ENCODE measurements at places on chromosomes 1 and 21.
A peak's percentile ranks its signal among the peaks of the same experiment; 100 is the strongest.

DNA sequence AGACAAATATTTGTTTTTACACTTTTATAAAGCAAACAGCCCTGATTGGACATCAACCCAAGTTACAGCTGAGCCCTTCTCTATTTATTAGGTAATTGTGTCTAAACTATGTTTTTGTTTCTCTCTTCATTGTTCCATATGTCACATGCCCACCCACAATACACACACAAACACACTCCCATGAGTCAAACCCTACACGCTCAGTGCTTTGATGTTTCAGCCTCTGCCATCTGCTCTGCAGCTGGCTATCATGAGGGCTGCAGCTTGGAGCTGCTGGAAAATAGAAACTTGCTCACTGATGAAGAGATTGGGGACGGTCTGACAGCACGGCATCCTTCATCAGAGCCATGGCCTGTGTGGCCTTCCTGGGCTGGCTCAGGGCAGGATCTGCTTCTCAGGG lies 41.7 kb downstream of the PSMG1 start:
- DNase-seq: no peak

DNA sequence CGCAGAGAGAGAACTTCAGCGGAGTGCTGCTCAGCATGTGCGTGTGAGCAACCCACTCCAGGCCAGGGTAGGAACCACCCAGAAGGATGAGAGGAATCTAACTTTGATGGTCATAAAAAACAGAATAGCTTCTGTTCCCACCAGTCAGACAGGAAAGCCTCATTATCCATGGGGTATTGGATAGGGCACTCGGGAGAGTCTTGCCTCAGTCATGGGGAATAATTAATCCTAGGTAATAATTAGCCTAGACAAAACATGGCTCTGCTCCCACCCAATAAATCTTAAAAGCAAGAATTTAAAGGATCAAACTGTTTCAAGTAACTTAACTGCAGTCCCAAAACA lies 35.3 kb downstream of the LDLRAD1 start:
- no peak for DNase-seq

- DNase-seq: peak; percentile 15
Measured at GRCh38 chr1:165644064-165644735, 13.2 kb downstream of the MGST3 start.

GRCh38 chr1:230754796-230755195 lies 7.6 kb downstream of the CAPN9 start:
- no peak for DNase-seq

DNA sequence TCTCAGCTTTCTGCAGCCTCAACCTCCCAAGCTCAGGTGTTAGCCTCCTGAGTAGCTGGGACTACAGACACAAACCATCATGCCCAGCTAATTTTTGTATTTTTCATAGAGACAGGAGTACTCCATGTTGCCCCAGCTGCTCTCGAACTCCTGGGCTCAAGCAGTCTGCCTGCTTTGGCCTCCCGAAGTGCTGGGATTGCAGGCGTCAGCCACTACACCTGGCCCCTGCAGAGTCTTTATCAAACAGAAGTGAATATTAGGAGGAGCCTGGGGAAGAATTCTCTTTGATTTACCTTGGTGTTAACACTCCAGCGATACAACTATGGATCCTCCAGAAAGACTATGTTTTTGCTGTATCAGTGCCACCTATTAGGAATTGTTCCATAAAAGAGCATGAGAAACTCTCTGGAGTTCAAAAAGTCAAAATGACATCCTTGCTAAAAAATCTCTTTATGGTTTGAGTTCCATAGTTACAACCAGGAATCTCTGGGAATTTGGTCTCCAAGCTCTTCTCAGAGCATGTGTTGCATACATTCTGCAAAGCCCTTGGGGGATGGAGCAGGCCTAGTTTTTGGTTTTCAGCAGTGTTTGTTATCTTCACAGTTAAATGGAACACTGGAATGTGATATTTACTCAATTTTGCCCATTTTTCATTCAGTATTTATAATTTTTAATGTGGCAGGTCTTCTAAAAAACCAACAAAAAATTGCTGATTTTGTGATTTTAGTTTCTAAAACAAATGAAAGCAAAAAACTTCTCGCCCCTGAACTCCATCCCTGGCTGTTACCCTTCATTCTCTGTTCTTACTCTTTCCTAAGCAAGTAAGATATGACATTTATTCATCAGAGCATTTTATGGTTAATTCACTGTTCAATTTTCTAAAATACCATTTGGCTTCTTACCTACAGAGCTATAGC lies 77.3 kb downstream of the OLFML2B start:
- no peak for DNase-seq

GRCh38 chr1:248696774-248697173 lies 5.8 kb downstream of the OR14I1 start:
- no peak for DNase-seq

DNA sequence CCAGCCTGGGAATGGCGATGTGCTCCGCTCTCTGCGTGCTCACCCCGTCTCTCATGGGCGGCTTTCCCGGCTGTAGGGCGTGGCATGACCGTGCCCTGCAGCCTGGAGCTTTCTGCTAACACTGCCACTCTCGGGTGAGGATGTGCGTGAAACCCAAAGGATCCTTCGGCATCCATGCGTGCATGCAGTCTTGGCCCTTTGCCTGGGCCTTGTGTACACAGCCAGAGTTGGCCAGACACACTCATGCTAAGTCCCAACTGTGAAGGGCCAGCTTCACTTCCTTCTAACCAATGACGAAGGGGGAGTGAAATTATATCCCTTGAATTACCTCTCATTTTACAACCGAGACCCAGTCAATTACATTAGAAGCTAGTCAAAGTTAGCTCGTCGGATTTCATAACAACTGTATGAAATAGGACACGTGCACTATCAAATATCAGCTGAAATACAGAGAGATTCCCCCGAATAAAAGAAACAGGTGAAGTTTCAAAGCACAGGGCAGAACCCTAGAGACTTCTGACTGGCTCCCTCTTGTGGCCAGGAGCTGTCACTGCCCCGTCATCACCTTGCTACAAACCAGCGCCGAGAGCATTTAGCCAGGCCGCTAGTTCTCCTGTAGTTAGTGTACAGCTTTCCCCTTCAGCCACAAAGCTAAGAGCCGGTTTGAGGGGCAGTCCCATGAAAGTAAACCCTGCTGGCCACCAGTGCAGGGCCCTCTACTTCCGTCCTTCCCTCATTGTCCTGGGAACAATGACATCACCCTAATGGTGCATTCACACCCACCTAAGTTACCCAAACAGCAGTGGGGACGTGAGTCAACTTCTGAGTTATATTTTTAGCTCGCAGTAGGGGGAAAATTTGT lies 63.4 kb upstream of the COA6 start:
- DNase-seq: peak; percentile 79

DNA sequence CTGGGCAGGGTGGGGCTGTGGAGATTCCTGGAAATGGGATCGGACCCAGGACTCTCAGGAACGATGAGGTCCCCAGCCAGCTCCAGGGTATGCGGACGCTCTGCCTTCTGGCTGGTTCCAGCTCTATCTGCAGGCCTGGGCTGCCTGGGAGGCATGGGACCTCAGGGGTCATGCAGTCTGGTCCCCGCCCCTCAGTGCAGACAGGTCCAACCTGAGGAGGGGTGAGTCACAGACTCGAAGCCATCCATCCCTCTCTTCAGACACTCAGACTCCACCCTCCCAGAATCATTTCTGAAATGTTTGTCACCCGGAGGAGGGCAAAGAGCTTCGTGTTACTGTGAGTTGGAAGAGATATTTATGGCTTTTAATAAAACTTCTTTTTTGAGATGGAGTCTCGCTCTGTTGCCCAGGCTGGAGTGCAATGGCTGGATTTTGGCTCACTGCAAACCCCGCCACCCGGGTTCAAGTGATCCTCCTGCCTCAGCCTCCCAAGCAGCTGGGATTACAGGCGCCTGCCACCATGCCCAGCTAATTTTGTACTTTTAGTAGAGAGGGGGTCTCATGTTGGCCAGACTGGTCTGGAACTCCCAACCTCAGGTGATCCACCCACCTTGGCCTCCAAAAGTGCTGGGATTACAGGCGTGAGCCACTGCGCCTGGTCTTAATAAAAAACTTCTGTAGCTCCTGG lies 5.9 kb upstream of the MYOM3 start:
- no peak for DNase-seq

- DNase-seq: no peak
Measured at GRCh38 chr1:91864017-91864700, 21.8 kb downstream of the TGFBR3 start.

DNA sequence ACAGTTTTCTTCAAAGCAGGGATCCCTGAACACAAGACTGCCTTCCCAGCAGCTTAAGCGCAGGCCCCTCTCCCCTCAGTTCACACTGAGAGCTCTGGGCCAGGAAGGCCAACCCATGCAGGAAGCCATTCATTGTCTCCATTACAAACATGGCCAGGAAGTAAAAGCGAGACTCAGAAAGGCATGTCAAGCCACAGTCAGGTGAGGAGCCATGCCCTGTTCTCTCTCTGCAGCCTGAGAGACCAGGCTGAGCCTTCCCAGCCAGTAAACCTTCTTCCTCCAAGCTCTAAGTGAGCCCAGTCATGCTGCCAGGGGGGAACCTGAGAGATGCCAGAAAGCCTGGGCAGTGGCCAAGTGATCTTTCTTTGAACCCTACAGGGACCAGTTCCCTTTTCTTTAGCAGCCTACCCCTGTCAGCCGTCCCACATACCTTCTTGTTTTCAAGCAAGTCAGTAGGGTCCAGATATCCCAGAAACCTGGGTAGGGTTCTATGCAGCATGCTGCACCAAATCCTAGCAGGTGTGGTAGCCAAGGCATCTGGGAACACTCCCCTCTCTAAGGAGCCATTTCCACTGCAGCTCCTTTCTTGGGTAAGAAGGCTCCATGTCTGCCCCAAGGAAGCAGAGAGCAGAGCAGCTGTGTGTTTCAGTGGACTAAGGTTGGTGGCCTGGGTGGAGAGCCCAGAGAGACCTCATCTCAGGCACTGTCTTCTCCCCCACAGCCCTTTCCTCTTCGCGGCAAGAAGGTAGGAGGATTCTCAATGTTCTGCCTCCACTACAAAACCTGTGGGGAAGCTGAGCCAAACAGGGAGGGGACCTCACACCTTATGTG lies 977 bp downstream of the TRAF3IP3 start:
- peak; percentile 75 for DNase-seq

- peak; percentile 52 for DNase-seq
Measured at GRCh38 chr1:21638531-21639341, 30.4 kb downstream of the RAP1GAP start.
